Iris pigment epithelial cell (primary cell): ENCODE measurements at places on chromosomes 16 and 17.

DNA sequence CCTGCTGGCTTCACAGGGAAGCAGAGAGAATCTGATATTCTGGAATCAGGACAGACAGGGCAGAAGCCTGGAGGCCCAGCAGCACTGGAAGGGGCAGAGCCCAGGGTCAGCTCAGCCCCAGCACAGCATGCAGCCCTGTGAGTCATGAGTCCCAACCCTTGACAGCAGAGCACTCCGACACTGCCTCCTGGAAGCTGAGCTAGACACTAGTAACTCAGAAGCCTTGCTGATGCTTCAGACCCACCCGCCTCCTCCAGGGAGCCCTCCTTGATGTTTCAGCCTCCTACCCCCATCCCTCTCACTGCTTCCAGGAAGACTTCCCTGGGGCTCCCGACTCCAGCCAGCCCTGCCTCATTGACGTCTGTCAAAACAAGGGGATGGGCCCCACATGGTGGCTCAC, 6.9 kb downstream of the CAMKK1 start:
- DNase-seq, result peak; percentile 78

- DNase-seq, result no peak
These were observed 1570.0 kb upstream of the GOT2 start for GRCh38 chr16:60304066-60304465.

DNA sequence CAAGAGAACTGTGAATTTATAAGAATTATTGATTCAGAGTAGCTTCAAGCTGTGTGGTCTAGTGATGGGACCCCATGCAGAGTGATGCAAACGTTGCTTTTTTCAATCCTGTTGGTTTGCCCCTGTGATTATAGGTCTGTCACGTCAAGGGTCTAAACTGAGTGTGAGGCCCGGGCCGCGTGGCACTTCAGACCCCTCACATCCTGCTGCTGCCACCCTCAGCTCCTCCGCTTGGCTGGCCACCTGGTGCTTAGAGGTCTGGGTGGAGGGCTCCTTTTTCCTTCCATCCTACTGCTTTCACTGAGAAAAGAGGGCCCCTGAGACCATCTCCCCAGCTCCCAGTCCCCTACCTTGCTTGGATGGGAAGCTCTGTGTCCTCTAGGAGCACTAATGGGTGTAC, 12.0 kb downstream of the MYL4 start:
- DNase-seq, result no peak

- DNase-seq, result no peak
These were observed 177.2 kb downstream of the FOXL1 start for GRCh38 chr16:86755571-86756006.
